ENCODE measurements at places on chromosomes 5 and 9.

DNA sequence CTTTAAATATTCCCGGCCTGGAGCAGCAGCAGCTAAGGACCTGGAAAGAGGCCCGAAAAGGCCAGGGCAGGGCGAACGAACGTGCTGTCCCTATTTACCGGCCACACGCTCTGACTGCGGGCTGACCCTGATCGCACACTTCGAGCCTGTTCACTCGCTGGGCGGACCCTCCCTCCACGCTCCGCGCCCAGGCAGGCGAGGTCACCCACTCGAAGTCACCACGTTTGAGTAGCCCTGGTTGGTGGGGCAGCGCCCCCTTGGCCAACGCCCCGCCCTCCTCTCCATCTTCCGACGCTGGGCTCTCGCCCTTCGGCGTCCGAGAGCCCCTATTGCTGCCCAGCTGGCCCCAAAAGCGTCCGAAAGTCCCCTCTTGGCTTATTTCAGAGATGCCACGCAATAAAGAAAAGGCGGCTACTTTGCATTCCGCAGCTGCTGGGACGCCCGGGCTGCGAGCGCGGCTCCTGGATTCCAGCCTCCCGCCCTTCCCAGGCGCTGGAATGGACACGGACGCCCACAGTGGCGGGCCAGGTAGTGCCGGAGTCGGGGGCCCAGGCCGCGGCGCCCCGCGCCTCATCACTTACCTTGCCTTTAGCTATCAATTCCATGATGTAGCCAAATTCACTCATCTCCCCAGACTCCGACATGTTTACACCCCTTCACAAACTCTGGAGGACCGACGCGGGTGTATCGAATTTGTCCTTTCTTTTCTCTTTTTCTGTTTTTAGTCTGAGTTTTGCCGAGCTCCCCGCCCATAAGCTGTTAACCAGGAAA, 9.9 kb upstream of the TRIM36 start:
- DNase-seq, result no peak

GRCh38 chr9:92122061-92122460, 6.8 kb upstream of the SPTLC1 start:
- no peak for DNase-seq

- no peak for DNase-seq
Observed at GRCh38 chr5:126849101-126849678, 72.3 kb downstream of the LMNB1 start.

DNA sequence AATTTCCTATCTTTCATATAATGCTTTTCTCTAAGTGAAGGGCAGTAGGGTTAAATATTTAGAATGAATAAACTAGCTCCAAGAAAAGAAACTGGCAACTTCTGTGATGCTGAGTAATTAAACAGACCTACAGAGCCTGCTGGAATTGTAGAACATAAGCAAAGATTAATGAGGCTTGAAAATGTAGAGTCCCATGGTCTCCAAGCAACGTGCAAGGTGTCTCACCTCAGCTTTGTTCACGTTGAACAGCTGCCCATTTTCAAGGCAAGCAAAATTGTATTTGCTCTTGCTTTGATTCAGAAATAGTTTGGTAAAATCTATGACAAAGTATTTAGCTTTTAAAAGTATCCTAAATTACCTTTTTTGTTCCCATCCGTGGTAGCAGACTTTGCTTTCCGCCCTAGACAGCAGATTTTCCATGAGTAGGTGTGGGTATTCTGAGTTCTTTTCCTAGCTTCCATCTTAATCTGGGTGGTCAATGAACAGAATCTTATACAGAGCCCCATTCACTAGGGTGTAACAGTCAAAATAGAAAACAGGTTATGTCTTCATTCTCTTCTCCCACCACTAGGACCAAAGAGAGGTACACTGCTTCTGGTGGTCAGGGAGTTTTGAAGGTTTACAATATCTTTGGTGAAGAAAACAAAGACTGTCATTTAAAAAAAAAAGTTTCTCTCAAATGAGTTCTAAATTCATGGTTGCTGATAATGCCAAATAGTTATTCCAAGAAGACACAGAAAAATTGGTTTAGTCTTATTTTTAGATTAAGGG, 52.1 kb upstream of the TYRP1 start:
- DNase-seq, result no peak

- DNase-seq, result no peak
Observed at GRCh38 chr9:123365881-123366528, 10.0 kb downstream of the CRB2 start.

- DNase-seq, result peak; percentile 89
Observed at GRCh38 chr9:119004618-119004990, 364.6 kb downstream of the BRINP1 start.

DNA sequence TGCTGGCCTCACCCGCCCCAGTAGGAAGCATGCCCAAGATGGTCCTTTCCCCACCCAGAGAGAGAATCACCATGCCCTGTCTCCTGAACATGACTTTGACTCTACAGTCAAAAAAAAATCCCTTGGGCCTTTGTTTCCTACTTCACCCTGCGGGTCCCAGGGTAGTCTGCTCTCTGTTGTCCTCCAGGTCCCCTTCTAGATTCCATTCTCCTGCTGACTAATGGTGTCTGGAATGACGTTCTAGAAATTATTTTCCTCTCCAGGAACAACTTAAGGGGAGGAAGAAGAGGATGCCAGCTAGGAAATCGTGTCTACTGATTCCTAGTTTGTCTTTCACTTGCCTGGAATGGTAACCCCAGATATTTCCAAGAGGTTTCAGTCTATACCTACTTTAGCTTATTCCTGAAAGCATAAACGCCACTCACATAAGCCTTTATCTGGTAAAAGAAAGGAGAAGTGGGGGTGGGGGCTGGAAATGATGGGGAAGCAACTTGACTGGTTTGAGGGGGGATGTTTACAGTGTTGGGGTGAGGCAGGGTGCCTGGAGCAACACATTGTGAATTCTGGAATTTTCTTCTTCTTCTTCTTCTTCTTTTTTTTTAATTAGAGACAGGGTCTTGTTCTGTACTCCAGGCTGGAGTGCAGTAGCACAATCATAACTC, 93.9 kb downstream of the SNX18 start:
- DNase-seq, result no peak

DNA sequence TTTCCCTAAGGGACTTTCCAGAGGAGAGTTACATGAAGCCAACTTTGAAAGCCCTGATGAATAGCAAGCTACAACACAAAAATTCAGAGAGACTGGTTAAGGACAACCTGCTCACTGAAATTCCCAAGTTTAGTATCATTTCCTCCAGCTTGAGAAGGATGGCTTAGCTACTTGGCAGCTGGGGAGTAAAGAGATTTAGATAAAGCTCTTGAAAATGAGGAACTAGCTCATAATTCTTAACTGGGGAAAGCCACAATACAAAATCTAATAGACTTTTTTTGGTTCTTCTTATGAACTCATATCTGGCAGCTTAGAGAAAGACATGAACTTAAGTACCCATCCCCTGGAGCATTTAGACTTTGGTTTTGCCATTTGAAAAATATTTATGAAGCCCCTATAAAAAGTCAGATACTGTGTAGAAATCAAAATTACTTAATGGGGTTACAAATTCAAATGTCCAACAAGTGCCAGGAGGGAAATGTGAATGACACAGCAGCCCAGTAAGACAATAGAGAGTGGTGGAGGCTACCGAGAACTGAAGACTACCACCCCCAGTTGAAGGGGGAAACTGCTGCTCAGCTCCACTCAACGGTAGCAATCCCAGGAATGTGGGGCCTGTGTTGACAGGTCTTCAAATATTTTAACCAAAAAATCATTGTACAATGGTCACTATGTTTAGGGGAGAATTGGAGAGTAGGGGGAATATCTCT, 79.4 kb upstream of the ADRB2 start:
- DNase-seq, result no peak

DNA sequence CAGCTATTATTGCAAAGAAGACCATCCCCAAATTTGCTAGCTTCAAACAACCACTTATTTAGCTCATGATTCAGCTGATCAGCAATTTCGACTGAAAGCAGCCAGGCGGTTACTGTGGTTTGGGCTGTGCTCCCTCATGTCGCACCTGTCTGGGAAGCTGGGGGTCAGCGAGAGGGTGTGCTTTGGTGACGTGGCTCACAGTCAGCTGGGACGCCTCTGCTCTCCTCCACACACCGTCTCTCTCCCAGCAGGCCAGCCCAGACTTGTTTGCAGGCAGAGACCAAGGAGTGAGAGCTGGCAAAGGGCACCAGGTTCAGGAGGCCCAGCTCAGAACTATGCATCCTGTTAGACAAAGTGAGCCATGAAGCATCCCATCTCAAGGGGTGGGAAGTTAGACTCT, 140.9 kb downstream of the SYK start:
- DNase-seq, result no peak

- DNase-seq, result no peak
Observed at GRCh38 chr5:143025376-143025775, 255.2 kb downstream of the ARHGAP26 start.

DNA sequence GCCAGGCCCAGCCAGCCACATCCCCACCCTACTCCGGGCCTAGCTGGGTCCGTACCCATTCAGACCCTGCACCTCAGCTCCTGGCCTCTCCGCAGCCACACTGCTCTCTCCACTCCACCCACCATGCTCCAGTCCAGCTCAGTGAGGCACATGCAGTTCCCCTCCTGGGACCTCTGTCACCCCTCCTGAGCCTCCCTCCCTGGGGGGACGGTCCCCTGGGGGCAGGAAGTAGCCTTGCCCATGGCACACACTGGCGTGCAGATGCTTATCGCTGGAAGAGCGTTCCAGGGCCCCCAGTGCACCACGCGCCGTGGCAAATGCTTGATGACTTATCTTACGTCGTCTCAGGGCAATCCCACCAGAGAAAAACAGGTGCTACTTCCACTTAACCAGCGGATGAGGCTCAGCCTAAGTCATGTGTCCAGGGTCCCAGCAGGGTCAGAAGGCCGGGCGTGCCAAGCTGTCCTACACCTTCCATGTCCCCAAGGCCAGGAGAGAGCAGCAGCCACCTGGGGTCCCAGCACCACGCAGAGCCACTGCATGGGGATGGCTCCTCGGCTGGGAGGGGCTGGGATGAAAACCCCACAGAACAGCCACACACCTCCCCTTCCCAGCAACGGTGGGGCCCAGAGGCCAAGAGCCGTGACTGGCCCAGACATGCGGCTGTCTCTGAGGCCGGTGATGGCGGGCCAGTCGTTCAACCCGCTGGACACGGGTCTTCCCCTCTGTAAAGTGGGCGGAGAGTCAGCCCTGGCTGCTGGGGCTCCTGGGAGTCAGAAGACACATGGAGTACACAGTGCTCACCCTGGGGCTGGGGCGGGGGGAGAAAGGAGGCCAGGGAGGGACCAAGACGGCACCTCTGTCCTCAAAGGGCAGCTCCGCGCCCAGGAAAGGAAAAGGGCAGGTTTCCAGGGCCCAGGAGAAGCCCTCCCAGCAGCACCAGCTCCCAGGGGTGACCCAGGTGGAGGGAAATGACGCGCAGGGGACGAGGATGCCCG, 2.6 kb upstream of the CCDC187 start:
- no peak for DNase-seq

DNA sequence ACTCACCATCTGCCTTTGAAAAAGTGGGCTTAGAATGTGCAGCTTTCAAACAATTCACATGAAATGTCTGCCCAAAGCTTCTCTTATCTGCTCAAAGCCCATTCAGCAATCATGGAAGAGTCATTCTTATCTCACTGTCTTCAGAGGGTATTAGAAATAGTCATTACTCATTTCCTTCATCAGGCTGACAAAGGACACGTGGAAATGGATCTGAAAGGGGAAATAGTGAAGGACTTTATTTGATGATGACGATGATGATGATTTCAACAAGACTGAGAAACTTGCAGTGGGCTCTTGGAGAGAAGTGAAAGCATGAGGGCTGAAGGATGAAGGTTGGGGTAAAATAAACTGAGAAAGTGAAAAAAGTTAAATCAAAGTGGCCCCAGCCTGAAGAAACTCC, 194.3 kb downstream of the SMARCA2 start:
- no peak for DNase-seq

- DNase-seq, result peak; percentile 73
Observed at GRCh38 chr9:38227061-38227540, 158.1 kb upstream of the SHB start.

- DNase-seq, result no peak
Observed at GRCh38 chr5:111127453-111128195, 35.5 kb downstream of the WDR36 start.

DNA sequence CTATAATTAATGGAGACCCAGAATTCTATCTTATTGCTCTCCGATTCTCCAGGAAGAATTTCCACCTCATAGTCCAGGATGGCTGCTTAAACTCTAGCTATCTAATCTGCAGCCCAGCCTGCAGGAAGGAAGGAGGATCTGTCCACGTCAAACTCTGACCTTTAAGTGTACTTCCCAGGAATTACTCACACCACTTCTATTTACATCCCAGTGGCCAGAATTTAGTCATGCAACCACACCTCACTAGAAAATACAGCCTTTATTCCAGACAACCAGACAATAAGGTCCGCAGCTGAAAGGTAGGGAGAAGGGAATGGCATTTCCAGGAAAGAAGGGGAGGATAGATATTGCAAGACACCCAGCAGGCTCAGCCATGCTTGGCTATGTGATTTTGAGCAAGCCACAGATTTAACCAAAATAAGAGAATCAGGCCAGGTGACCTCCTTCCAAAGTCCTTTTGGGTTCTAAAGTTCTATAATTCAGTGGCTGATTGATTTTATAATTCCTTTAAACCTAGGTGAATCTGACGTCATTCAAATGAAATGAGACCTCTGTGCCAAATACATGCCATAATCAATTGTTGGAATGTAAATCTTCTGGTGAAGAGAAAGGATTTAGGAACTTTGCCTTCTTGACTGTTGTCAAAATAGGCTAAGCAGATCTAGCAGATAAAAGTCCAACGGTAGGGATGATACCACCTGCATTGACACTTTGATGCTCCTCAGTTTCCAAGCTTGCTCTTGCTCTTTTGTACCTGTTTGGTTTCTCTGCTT, 3.7 kb upstream of the DENND1A start:
- DNase-seq, result peak; percentile 43
